ENCODE measurements at places on chromosomes 13 and 19.

- H3K27ac ChIP-seq = no peak overlapping the region
- H3K36me3 ChIP-seq = peaks cover 42% of the 10 kb centered on the region
- DNase-seq = no peak
- no peaks in the 10 kb centered on the region for H3K27me3 ChIP-seq
Measured at GRCh38 chr19:7545904-7546303, 10.4 kb downstream of the PNPLA6 start.

- peak overlapping the region; percentile 43 for H3K27ac ChIP-seq
- H3K4me1 ChIP-seq = no peaks in the 10 kb centered on the region
- DNase-seq = peak; percentile 79
- H3K27me3 ChIP-seq = no peaks in the 10 kb centered on the region
- H3K36me3 ChIP-seq = peaks cover 8% of the 10 kb centered on the region
- no peak overlapping the region for H3K4me3 ChIP-seq
Measured at GRCh38 chr19:44684892-44685863, 13.8 kb upstream of the CEACAM16 start.

DNA sequence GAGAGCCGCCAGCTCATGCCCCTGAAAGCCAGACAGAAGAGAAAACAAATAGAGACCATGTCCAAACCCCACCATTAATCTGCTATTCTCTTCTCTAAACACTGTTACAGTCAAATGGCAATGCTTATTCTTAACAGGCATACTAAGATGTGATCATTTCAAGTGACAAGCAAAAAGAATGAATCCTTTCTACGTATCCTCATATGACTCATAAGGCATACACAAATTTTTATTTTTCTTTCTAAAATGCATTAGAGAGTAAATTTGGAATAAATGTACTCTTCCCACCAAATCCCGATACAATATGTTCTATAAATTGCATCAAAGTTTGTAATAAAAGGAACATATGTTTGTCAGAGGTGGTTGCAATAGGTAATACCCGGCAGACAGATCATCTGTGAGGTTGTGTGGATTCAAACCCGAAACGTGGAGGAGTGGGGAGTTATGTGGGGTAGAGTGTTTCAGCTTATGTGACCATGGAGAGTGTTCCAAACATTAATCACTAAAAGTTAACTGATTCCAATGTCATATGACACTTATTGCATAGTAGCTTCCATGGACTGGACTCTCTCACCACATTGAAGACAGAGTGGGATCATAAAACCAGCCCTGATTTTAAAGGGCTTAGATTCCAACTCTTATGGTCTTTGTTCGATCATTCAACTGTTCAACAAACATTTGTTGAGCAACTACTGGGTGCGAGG is 213.1 kb downstream of the DCLK1 start:
- no peaks in the 10 kb centered on the region for H3K4me1 ChIP-seq
- H3K27me3 ChIP-seq = no peaks in the 10 kb centered on the region
- peak overlapping the region; percentile 31 for H3K4me3 ChIP-seq
- H3K27ac ChIP-seq = no peak overlapping the region
- no peaks in the 10 kb centered on the region for H3K36me3 ChIP-seq
- no peak for DNase-seq

DNA sequence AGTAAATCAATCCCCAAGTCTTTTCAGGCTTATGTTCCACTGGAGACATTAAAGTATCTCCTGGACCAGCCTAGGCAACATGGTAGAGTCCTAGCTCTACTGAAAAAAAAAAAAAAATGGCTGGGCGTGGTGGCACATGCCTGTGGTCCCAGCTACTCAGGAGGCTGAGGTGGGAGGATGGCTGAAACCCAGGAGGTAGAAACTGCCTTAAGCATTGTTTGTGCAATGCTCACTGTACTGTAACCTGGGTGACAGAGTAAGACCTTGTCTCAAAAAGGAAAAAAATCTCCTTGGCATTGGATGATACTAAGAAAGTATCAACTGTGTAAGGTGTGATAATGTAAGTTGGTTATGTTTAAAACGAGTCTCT is 8.8 kb downstream of the KLK8 start:
- DNase-seq = no peak
- H3K27me3 ChIP-seq = no peaks in the 10 kb centered on the region
- H3K36me3 ChIP-seq = no peaks in the 10 kb centered on the region
- no peak overlapping the region for H3K4me3 ChIP-seq
- H3K27ac ChIP-seq = no peak overlapping the region
- H3K4me1 ChIP-seq = no peaks in the 10 kb centered on the region

GRCh38 chr19:18594096-18594823 is 5.7 kb downstream of the REX1BD start:
- H3K27ac ChIP-seq = peak overlapping the region; percentile 2
- H3K36me3 ChIP-seq = peaks cover 10% of the 10 kb centered on the region
- H3K27me3 ChIP-seq = no peaks in the 10 kb centered on the region

GRCh38 chr13:98143157-98143553 is 261 bp downstream of the FARP1 start:
- no peak for DNase-seq
- peak overlapping the region; percentile 79 for H3K4me3 ChIP-seq
- H3K4me1 ChIP-seq = no peaks in the 10 kb centered on the region
- H3K36me3 ChIP-seq = no peaks in the 10 kb centered on the region
- peak overlapping the region; percentile 57 for H3K27ac ChIP-seq

GRCh38 chr13:73210218-73210883 is 151.5 kb downstream of the KLF5 start:
- no peaks in the 10 kb centered on the region for H3K36me3 ChIP-seq
- H3K27ac ChIP-seq = no peak overlapping the region
- DNase-seq = no peak
- no peaks in the 10 kb centered on the region for H3K27me3 ChIP-seq
- H3K4me3 ChIP-seq = no peak overlapping the region

DNA sequence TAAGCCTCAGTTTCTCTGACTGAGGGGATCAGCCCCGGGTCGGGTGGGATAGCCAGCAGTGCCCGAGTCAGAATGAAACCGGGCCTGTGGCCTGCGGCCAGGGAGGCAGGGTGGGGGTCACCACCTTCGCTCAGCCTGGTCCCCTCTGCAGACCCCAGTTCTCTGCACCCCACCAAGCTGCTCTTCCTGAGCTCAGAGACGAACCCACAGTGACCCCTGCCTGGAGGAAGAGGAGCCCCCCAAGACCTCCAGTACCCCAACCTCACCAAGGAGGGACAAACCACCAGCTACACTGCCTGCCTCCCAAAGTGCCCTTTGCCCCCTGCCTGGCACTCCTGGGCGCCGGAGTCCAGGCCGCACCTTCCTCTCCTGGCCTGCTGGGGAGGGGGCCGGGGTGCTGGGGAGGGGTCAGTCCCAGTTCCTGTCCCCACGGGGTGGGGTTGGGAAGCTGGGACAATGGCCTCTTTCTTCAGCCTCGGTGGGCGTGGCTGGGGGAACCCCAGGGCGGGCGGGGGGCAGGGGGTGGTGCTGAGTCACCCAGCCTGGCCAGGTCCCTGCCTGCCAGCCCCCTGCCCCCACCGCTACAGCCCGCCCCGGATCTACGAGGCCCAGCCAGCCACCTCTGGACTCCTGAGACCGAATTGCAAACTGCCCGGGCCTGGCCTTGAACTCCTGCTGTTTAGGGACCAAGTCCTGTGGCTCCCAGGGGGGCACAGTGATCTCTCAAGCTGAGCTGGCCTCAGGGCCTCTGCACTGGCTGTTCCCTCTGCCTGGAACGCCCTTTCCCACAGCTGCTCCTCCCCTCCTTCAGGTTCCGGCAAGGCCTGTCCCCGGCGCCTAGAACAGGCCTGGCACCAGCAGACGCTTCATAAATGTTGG is 14.3 kb downstream of the ZBTB7A start:
- peaks cover 42% of the 10 kb centered on the region for H3K4me1 ChIP-seq
- no peak for DNase-seq
- H3K36me3 ChIP-seq = peaks cover 53% of the 10 kb centered on the region
- no peak overlapping the region for H3K4me3 ChIP-seq
- H3K27ac ChIP-seq = peak overlapping the region; percentile 68
- H3K27me3 ChIP-seq = no peaks in the 10 kb centered on the region

GRCh38 chr19:12847159-12848139 is 9.1 kb downstream of the MAST1 start:
- H3K4me3 ChIP-seq = no peak overlapping the region
- no peaks in the 10 kb centered on the region for H3K4me1 ChIP-seq
- no peak overlapping the region for H3K27ac ChIP-seq

DNA sequence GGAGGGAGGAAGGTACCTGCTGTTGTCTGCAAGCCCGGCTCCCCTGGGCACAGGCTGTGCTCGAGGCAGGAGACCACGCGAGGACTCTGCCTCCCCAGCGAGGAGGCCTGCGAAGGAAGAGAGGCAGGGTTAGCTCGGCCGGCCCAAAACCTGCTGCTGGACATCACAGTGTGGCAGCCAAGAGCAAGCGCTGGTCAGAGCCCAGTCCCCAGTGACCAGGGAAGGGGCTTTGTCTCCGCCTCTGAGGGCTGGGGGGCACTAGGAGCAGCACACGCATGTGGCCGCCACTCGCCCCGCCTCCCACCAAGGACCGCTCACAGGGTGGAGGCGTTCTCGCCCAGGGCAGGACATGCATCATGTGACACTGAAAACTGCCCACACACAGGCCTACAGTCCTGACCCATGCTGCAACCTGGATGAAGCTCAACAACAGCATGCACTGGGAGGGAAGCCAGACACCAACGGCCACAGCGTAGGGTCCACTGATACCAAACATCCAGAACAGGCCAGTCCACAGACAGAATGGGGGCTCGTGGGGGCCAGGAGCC is 8.5 kb downstream of the MIER2 start:
- no peak for DNase-seq
- H3K4me3 ChIP-seq = no peak overlapping the region
- peaks cover 12% of the 10 kb centered on the region for H3K36me3 ChIP-seq
- no peak overlapping the region for H3K27ac ChIP-seq
- no peaks in the 10 kb centered on the region for H3K27me3 ChIP-seq

DNA sequence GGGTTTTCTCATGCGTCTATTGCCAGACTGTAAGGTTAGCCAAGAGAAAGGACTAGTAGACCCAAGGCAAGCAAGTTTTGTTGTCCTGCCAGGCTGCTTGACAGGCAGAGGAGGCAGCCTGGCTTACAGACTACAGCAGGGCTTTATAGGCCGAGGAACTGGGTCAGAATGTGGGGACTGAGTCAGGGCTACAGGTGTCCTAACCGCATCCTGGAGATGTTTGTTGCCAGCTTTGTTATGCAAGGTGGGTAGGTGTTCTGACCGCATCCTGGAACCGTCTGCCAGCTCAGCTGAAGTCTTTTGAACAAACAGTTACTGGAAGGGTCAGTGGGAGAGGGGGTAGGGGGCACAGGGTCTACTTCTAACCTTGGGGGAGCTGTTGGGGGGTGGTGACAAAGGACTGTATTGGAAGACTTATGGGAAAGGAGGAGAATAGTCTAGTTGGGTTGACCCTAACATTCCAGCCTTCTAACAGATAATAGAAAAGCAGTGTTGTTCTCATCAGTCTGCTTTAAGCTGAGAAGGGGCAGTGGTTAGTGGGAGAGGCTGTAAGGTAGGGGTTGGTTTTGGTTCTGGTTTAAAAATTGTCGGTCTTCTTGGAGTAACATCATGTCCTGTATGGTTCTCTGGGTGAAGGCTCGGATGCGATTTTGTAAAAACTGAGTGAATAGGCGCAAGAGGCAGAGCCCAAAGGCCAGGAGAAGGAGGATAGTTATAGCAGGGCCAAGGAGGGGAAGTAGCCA is 913.8 kb upstream of the SLITRK5 start:
- no peak for DNase-seq
- no peaks in the 10 kb centered on the region for H3K27me3 ChIP-seq
- no peaks in the 10 kb centered on the region for H3K36me3 ChIP-seq
- no peak overlapping the region for H3K4me3 ChIP-seq

GRCh38 chr13:45773944-45774343 is 71.8 kb downstream of the CBY2 start:
- H3K27ac ChIP-seq = no peak overlapping the region
- H3K27me3 ChIP-seq = no peaks in the 10 kb centered on the region
- H3K36me3 ChIP-seq = no peaks in the 10 kb centered on the region

GRCh38 chr19:48284896-48285295 is 15.0 kb downstream of the ZNF114 start:
- H3K36me3 ChIP-seq = no peaks in the 10 kb centered on the region
- DNase-seq = no peak
- H3K4me1 ChIP-seq = no peaks in the 10 kb centered on the region
- no peaks in the 10 kb centered on the region for H3K27me3 ChIP-seq
- no peak overlapping the region for H3K27ac ChIP-seq
- no peak overlapping the region for H3K4me3 ChIP-seq

- no peaks in the 10 kb centered on the region for H3K36me3 ChIP-seq
- H3K27ac ChIP-seq = no peak overlapping the region
- H3K4me1 ChIP-seq = no peaks in the 10 kb centered on the region
- no peak overlapping the region for H3K4me3 ChIP-seq
Measured at GRCh38 chr13:29195456-29195855, 375.3 kb downstream of the MTUS2 start.

DNA sequence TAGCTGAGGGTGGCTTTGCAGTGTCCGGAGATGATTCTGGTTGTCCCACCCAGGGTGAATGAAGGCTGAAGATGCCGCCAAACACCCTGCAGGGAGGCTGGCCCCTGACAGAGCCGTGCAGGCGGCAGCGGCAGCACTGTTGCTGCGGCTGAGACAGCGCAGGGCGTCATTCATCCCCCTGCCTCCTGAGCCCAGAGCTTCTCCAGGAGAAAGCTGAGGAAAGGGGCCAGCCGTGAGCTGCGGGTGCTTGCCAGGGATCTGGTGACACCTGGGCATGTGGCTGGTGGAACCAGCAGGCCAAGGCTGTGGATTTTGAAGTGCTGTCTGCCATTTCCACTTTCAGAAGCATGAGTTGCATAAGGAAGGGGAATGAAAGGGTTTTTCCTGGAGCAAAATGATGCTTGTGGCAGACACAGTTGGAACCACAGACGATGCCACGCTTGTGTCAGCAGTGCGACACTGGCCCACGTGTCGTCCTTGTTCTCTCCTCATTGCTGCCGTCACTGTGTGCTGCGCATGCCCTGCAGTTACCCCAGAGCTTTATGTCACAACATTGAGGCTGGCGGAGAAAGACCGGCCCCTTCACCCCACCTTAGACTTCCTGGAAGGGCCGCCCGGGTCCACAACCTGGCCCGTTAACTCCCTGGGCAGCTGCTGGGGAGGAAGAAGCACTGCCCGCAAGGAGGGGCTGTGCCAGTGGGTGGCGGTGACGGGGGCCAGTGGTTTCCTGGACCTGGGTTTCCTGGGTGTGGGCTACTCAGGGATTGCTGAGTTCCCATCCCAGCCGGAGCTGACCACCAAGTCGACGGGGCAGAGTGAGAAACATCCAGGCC is 22.7 kb downstream of the TFDP1 start:
- H3K27me3 ChIP-seq = no peaks in the 10 kb centered on the region
- no peak overlapping the region for H3K4me3 ChIP-seq
- no peak for DNase-seq

- H3K27ac ChIP-seq = no peak overlapping the region
- H3K27me3 ChIP-seq = no peaks in the 10 kb centered on the region
- H3K36me3 ChIP-seq = no peaks in the 10 kb centered on the region
- no peaks in the 10 kb centered on the region for H3K4me1 ChIP-seq
- peak; percentile 86 for DNase-seq
Measured at GRCh38 chr19:17680230-17680722, 7.9 kb downstream of the UNC13A start.

GRCh38 chr19:43519436-43520088 is 7.4 kb downstream of the ETHE1 start:
- H3K4me1 ChIP-seq = no peaks in the 10 kb centered on the region
- no peak overlapping the region for H3K4me3 ChIP-seq
- DNase-seq = peak; percentile 68
- no peaks in the 10 kb centered on the region for H3K36me3 ChIP-seq
- no peak overlapping the region for H3K27ac ChIP-seq

- H3K4me1 ChIP-seq = no peaks in the 10 kb centered on the region
- H3K27ac ChIP-seq = no peak overlapping the region
- H3K4me3 ChIP-seq = no peak overlapping the region
- H3K27me3 ChIP-seq = no peaks in the 10 kb centered on the region
- DNase-seq = no peak
Measured at GRCh38 chr13:49464085-49464484, 20.0 kb downstream of the SETDB2 start.

GRCh38 chr19:39946532-39946931 is 12.1 kb upstream of the FCGBP start:
- no peak overlapping the region for H3K4me3 ChIP-seq
- H3K4me1 ChIP-seq = no peaks in the 10 kb centered on the region
- no peak for DNase-seq
- H3K27me3 ChIP-seq = no peaks in the 10 kb centered on the region
- H3K27ac ChIP-seq = no peak overlapping the region

All from right atrium auricular region (tissue), 2 donors.